ENCODE measurements at places on chromosomes 4 and X.

DNA sequence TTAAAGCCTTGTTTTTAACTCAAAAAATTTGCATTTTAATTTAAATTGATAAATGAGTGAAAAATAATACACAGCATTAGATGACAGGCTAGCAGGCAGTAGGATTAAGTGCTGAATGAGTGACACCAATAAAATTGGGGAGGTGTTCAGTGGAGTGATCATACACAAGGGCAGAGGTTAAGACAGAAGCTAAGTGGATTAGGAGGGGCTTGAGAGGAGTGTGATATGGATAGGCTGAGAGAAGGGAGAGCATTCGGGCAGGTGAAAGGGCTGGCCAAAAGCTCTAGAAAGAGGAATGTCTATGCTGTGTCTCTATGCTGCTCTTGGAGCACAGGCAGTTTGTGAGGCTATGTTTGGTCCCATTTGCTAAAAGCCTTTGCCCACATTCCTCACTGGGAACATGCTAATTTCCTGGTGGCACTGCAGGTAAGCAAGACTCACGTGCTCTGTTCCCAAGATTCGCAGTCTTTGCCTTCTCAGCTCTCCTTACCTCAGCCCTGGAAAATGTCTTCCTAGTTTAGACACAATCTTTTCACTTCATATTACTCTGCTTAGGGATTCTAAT lies 52.8 kb upstream of the CCSER1 start:
- H3K4me1 ChIP-seq = peaks cover 21% of the 10 kb centered on the region
- no peak for DNase-seq
- no peak overlapping the region for H3K4me3 ChIP-seq
- no peaks in the 10 kb centered on the region for H3K27me3 ChIP-seq
- no peaks in the 10 kb centered on the region for H3K36me3 ChIP-seq

GRCh38 chr4:42470023-42470422 lies 72.7 kb downstream of the SHISA3 start:
- H3K36me3 ChIP-seq = peaks cover 24% of the 10 kb centered on the region
- H3K27me3 ChIP-seq = no peaks in the 10 kb centered on the region
- DNase-seq = no peak
- no peak overlapping the region for H3K27ac ChIP-seq
- no peak overlapping the region for H3K4me3 ChIP-seq

GRCh38 chr4:121764702-121765367 lies at the start of gene SMIM43:
Gene SMIM43, minus strand, starts transcription at chr4:121765164. Its CDS starts 59 bp downstream, at chr4:121765105.
- peaks cover 27% of the 10 kb centered on the region for H3K27me3 ChIP-seq
- H3K4me1 ChIP-seq = peaks cover 6% of the 10 kb centered on the region
- peak within 1 kb of the TSS; percentile 54 for H3K4me3 ChIP-seq
- no peaks in the 10 kb centered on the region for H3K36me3 ChIP-seq
- no peak for DNase-seq
- no peak within 1 kb of the TSS for H3K27ac ChIP-seq

DNA sequence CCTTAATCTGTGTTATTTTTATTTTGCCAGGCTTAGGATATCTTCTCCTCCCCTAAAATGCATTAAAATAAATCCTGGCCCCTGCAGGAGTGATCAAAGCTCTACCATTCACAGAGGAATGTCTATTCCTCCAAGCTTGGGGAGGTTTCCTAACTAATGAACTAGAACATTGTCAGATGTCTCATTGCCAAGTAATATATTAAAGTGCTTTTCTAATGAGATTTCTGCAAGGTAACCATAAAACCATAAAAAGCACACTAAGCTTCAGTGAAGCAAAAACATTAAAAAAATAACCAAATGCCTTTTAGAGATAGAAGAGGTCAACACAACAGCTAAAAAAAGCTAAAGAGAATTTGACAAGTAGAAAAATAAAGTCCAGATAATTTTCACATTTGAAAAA lies 34.8 kb downstream of the IGFBP7 start:
- no peak for DNase-seq
- H3K4me1 ChIP-seq = no peaks in the 10 kb centered on the region
- H3K4me3 ChIP-seq = no peak overlapping the region
- H3K27me3 ChIP-seq = peaks cover 6% of the 10 kb centered on the region
- no peak overlapping the region for H3K27ac ChIP-seq

DNA sequence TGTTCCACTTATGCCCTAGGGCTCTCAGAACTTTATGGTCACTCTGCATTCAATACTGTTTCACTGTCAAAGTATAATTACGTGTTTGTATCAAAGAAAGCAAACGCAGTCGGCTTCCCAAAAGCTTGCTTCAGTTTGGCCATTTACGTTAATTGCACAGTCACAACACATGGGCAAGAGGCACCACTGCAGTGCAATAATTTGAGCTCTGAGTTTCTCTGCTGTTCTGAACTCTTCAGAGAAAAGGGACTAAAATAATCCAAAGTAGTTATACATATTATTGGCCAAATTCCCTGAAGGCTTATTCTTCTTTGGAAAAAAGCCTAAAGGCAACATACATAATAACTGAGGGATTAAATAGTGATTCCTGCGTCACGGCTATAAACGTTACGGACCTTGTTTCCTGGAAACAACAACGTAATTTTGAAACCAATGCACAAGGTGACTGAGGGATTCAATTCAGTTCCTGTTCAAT lies 51.3 kb downstream of the RNF150 start:
- no peaks in the 10 kb centered on the region for H3K36me3 ChIP-seq
- H3K27ac ChIP-seq = no peak overlapping the region
- peaks cover 4% of the 10 kb centered on the region for H3K27me3 ChIP-seq

DNA sequence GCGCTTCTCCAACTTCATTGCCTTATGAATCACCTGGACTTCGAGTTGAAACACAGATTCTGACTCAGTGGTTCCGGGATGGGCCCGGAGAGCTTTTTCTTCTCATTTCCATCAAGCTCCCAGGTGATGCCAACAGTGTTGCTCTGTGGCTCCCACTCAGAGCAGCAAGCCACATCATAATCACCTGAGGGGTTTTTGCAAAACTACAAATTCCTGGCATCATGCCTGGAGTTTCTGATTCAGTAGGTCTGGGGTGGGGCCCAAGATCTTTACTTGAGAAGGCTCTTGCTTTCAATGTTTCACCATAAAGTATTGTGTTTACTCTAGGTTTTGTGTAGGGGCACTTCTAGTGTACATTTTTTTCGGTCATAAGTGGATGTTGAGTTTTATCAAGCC lies 7.0 kb downstream of the MTM1 start:
- no peak for DNase-seq
- peaks cover 1% of the 10 kb centered on the region for H3K36me3 ChIP-seq
- no peaks in the 10 kb centered on the region for H3K27me3 ChIP-seq
- peak overlapping the region; percentile 63 for H3K4me3 ChIP-seq
- H3K27ac ChIP-seq = peak overlapping the region; percentile 68

DNA sequence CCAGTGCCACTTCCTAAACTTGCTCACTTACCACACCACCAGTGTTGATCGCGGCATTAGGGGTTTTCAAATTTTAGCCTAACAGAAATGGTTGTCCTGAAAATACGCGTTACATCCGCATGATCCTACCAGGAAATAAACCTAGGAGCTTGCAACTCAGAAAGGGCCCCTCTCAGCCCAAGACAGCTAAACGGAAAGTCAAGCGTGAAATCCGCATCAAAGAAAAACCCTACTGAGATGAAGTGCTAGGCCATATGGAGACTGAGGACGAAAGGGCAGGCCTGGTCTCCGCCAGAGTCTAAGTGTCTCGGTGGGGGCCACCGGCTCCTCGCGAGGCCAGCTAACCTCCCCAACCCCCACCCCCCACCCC lies 626 bp downstream of the YTHDC1 start:
- no peak for DNase-seq
- H3K4me1 ChIP-seq = peaks cover 30% of the 10 kb centered on the region
- H3K27ac ChIP-seq = peak overlapping the region; percentile 100
- H3K4me3 ChIP-seq = peak overlapping the region; percentile 100

DNA sequence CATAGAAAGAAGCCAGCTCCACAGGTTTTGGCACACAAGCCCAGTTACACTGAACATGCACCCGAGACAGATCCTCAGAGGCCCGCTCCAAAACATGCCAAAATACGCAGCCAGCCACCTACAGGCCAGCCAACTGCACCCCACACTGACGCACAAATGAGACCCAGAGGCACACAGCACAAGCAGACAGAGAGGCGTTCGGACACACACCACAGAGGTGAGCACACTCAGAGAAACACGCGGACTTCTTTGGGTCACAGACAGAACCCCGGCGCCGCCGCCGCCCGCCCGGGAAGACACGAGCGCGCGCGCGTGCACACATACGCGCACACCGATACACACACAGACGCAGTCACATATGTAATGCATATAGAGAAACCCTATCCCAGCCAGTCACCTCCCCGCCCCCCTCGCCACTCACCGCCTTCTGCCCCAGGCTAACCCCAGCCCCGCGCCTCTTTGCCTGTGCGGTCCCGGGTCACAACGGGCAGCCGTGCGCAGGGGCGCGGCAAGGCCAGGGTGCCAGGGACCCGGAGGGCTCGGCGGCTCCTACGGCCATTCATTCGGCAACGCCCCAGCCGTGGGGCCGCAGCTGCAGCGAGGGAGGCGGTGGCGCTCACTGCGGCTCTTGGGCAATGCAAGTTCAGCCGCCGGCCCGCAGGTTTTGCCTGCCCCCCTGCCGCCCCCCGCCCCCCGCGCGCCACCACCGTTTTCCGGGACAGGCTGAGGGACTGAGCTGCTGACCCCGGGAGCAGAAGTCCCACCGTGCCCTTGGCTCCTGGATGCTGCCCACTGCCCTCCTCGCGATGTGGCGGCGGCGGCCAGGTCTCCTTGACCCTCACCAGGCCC lies 553 bp downstream of the SEPTIN6 start:
- no peak for DNase-seq
- H3K4me1 ChIP-seq = peaks cover 37% of the 10 kb centered on the region
- H3K27me3 ChIP-seq = no peaks in the 10 kb centered on the region
- peak overlapping the region; percentile 90 for H3K27ac ChIP-seq
- H3K36me3 ChIP-seq = no peaks in the 10 kb centered on the region
- H3K4me3 ChIP-seq = peak overlapping the region; percentile 96

- H3K27me3 ChIP-seq = no peaks in the 10 kb centered on the region
- no peak overlapping the region for H3K4me3 ChIP-seq
Observed at GRCh38 chrX:129193357-129193756, 329.9 kb downstream of the SMARCA1 start.

- no peak overlapping the region for H3K27ac ChIP-seq
- no peak for DNase-seq
- H3K36me3 ChIP-seq = no peaks in the 10 kb centered on the region
Observed at GRCh38 chr4:17112292-17112659, 213.8 kb upstream of the LDB2 start.

GRCh38 chr4:73693811-73694210 lies 46.6 kb upstream of the CXCL8 start:
- H3K4me1 ChIP-seq = no peaks in the 10 kb centered on the region
- H3K4me3 ChIP-seq = no peak overlapping the region
- no peaks in the 10 kb centered on the region for H3K27me3 ChIP-seq
- no peak overlapping the region for H3K27ac ChIP-seq
- H3K36me3 ChIP-seq = no peaks in the 10 kb centered on the region

- no peak overlapping the region for H3K4me3 ChIP-seq
- peaks cover 8% of the 10 kb centered on the region for H3K36me3 ChIP-seq
- no peak overlapping the region for H3K27ac ChIP-seq
- no peak for DNase-seq
Observed at GRCh38 chrX:7215842-7216241, 67.9 kb upstream of the PUDP start.

DNA sequence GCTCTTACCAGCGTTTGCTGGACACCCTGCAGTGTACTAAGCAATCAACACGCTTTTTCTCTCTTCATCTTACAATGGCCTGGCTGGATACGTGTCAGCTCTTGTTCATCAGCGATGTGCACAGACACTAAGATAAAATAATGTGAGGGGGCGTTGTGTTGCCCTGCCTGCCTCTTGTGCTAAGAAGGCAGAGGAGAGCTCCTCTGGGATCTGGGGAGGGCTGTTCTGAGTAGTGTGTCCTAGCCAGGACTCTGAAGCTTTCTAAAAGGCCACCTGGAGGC lies 49.7 kb downstream of the NELFA start:
- no peak overlapping the region for H3K27ac ChIP-seq
- H3K4me1 ChIP-seq = no peaks in the 10 kb centered on the region
- H3K4me3 ChIP-seq = no peak overlapping the region
- no peaks in the 10 kb centered on the region for H3K27me3 ChIP-seq

DNA sequence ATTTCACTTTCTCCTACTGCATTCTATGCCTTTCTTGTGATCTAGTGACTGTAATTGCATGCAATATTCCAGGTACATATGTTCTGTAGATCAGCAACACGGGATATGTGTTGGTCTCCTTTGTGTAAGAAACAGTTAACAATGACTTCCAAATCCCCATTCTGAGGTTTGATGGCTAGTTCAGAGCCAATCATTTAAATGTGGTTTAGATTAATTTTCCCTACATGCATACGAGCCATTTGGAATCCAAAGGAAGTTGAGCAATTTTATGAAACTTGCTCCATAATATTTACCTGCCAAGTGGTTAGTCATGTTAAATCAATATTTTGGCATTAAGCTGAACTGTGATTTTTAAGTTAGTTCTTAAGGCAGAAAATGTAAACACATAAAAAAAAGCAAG lies 172.8 kb upstream of the DCAF12L2 start:
- H3K4me3 ChIP-seq = no peak overlapping the region
- H3K36me3 ChIP-seq = no peaks in the 10 kb centered on the region
- no peak overlapping the region for H3K27ac ChIP-seq

DNA sequence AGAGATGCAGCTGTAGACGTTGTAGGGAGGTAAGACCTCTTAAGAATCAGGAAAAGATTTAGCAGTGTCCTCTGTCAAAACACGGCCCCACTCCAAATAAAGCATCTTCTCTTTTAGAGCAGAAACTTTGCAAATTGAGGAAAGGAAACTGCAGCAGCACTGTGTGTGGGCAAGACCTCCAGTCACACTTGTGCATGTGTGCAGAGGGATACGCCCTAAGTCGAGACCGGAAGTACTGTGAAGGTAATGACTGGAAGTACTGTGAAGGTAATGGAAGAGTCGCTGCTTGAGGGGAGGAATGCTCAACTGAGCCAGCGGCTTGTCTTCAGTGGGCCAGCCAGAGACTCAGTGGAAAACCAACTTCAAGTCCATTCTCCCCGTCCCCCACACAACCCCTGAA lies 46.5 kb downstream of the EGF start:
- no peaks in the 10 kb centered on the region for H3K4me1 ChIP-seq
- no peak overlapping the region for H3K27ac ChIP-seq
- H3K27me3 ChIP-seq = peaks cover 12% of the 10 kb centered on the region
- no peak overlapping the region for H3K4me3 ChIP-seq
- DNase-seq = no peak
- H3K36me3 ChIP-seq = no peaks in the 10 kb centered on the region

GRCh38 chr4:127448986-127449385 lies 183.8 kb upstream of the INTU start:
- no peaks in the 10 kb centered on the region for H3K36me3 ChIP-seq
- no peak overlapping the region for H3K4me3 ChIP-seq
- no peaks in the 10 kb centered on the region for H3K27me3 ChIP-seq
- H3K4me1 ChIP-seq = no peaks in the 10 kb centered on the region

GRCh38 chrX:153400146-153401132 lies 711 bp downstream of the PNMA6E start:
- no peaks in the 10 kb centered on the region for H3K36me3 ChIP-seq
- no peak overlapping the region for H3K27ac ChIP-seq
- peak; percentile 38 for DNase-seq

GRCh38 chrX:116841290-116841689 lies 378.5 kb upstream of the CT83 start:
- no peak for DNase-seq
- H3K4me1 ChIP-seq = no peaks in the 10 kb centered on the region
- no peak overlapping the region for H3K27ac ChIP-seq
- H3K36me3 ChIP-seq = no peaks in the 10 kb centered on the region
